Activated T-cell treated with anti-CD3 and anti-CD28 coated beads, Interleukin-2, amount 50 U/mL, for 4 hours (primary cell): ENCODE measurements at places on chromosomes 5 and 9.
A peak's percentile ranks its signal among the peaks of the same experiment; 100 is the strongest.

DNA sequence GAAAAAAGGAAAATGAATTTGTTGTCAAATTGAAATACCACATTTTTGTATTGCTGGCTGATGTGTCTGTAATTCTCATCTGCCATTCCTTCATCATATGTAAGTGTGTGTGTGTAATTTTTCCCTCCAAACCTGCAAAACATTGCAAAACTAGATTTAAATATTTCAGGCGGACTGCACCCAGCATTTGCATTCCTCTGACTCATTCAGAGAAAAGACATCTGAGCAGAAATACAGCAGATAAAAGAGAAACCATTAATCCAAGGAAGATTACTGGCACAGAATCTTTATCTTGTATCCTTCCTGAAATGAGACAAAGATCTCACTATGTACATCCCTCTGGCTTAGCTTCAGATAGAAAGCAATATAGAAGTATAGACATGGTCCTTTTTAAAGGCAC, 275.3 kb downstream of the TMEM38B start:
- DNase-seq = no peak

- DNase-seq = no peak
Measured at GRCh38 chr9:25726871-25727410, 48.7 kb upstream of the TUSC1 start.

GRCh38 chr5:102678267-102679058, 76.6 kb upstream of the PAM start:
- no peak for DNase-seq

GRCh38 chr5:158135682-158136179, 276.8 kb upstream of the CLINT1 start:
- DNase-seq = no peak

DNA sequence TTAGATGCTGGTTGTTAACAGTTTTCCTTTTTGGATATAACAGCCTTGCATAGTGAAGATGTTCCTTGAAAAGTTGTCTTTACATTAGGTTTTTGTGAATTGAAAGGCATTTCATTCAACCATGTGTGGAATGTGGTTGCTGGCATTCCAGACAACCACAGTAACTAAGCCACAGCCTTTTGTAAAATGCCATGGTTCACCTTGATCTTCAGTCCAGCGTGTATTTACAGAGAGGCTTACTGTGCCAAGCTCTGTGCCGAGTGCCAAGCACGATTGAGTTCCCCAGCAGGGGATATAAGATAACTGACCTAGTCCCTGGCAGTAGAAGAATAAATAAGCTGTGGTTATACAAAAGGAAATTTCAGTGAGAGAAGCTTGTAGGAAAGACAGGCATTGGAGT, 4.9 kb downstream of the EXOSC2 start:
- DNase-seq = no peak

DNA sequence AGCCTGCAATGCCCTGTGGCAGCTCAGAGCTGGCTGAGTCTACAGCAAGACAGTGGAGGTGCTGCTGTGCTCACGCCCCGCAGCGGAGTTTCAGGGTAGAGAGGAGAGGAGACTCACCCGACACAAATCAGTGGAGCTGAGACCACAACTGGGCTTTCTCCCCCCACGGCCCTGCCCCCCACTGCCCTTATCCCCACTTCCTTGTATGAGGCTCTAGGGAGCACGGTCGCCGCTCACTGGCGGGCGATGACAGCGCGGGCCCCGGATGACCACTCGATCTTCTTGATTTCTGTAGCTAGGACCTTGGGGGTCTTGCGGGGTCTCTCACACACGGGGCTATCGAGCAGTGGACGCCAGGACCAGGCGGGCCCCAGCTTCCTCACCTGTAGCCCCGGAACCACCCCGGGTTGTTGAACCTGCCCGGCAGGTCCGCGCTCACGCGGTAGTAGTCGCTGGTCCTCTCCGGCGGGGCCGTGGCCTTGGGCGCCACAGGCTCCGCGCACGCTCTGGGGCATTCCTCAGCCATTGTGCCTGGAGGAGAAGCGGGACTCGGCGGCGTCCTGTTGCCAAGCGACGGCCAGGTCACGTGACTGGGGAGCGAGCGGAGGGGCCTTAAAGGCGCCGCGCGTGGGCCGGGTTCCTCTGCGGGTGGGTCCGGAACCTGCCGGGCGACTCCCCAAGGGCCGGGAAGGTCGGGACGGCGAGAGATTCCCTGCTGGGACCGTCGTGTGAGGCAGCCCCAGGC, 984 bp upstream of the MRPS2 start:
- DNase-seq = peak; percentile 90

DNA sequence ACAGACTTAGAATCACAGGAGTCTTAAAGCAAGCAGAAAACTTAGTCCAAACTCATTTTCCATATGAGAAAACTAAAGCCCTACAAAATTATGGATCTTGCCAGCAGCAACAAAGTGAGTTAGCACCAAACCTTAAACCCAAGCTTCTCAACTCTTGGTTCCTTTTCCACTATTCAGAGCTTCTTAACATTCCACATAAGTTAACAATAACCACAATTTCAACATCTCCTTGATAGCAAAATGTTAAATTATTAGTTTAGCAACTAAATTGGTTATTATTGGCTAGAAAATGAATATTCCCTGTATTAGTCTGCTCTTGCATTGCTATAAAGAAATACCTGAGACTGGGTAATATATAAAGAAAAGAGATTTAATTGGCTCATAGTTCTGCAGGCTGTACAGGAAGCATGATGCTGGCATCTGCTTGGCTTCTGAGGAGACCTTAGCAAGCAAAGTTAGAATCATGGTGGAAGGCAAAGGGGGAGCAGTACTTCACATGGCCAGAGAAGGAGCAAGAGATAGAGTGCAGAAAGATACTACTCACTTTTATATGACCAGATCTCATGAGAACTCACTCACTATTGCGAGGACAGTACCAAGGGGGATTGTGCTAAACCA, 26.2 kb upstream of the ARSB start:
- DNase-seq = no peak

DNA sequence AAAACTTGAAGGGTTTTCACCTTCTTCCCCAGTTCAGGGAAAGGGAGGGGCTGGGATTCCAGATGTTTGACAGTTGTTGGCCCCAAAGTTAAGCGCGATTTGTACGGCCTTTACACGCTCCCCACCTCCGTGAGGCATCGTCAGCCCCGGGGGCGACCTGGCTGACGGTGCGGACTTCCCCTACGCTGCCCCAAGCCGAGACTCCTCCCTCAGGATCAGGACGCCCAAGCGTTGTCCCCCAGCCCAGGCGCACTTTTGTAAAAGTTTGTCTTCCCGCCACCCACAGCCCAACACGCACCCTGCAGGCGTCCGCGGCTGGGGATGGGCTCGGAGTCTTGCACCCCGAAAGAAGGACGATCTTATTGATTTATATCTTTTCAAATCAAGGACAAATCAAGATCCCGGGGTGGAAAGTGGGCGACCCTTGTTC, 713 bp downstream of the MOB3B start:
- peak; percentile 37 for DNase-seq

GRCh38 chr5:171437286-171437821, 17.9 kb downstream of the FGF18 start:
- DNase-seq = no peak

DNA sequence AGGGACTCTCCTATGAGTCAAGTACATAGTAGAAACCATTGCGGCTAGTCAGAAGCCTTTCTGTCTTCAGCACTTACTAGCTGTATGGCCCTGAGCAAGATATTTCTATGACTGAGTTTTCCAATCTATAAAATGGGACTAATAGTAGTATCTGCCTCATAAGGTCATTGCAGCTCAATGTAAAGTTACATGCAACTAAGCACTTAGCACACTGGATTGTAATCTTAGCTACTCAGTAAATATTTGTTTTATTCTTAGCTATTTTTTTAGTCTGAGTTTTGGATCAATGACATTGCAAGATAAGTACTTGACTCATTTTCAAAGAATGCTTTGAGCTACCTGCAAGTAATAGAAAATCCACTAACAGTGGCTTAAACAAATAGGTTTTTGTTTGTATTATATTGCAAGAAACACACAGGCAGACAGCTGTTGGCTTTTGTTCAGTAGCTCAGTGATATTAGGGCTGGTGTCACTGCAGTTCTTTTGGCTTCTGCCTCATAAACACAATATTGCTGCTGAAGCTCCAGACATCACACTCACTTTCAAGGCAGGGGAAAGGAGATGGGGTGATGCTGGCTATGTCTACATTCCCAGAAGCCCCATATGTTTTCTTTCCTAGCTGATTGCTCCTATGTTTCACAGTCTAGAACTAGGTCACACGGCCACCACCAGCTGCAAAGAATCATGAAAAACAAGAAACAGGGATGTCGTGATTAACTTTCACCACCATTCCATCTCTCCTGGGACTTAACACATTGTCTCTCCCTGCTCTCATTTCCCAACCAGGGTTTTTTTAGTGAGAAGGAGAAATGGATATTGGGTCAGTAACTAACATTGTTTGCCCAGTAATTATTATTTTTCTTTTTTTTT, 26.9 kb upstream of the FAT2 start:
- DNase-seq = no peak
